Spinal cord (tissue), 10 donors: ENCODE measurements at places on chromosomes 7 and 10.

GRCh38 chr10:3787016-3787400 is 2.0 kb upstream of the KLF6 start:
- no peak for DNase-seq

DNA sequence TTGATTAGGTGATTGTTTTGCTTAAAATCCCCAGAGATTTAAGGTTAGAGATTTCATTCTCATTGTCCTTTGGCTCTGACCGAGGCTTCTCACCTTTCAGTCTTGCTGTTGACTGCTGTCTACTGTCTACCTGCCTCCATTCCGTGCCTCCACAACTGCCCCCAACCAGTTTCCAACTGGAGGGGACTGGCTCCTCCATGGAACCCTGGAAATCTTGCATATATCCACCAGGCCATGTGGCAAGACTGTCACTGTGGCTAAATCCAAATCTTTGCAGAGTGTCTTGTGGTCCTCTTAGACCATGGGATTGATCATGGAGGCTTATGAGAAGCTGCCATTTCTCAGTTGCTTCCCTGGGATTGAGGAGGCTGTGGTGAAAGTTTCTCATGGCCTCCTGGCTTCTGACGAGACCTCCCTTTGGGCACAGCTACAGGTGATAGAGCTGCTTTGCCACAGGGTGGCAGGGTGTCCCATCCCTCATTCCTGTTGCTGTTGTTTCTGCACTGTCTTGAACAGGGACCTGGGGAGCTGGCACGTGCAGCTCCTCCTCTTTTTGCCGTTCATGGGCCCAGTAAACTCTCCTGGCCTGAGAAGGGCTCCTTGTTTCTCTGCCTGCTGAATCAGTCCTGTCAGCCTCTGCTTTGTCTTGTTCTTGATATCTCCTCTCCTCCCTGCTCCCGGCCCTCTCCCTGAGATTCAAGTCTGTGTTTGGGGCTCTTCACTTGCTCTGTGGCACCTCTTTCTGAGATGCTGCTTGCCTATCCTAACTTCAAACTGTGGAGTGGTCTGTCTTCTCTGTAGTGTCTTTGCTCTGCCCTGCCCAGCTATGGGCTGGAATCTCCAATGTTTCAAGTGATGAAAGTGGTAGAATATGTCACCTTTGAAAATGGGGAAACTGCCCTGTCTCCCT is 63.6 kb upstream of the IGFBP3 start:
- no peak for DNase-seq

GRCh38 chr7:1597066-1597760 is 27.4 kb upstream of the PSMG3 start:
- no peak for DNase-seq

DNA sequence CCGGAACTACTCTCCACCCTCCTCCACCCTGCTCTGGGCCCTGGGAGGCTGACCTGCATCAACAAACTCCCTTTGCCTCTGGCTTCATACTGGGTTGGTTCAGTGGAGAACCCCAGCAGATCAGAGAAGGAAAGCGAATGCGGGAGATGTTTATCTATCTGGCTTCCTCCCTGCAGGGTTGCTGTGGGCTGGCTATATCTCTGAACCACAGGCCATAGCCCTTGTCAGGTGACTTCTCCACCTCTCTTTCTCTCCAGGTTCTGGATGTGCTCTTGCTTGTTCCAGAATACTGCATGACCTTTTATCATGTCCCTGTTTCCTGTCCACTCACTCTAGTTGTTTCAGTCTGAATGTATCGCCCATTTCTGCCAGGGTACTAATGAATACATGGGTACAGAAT is 51.7 kb upstream of the IFRD1 start:
- DNase-seq, result no peak

DNA sequence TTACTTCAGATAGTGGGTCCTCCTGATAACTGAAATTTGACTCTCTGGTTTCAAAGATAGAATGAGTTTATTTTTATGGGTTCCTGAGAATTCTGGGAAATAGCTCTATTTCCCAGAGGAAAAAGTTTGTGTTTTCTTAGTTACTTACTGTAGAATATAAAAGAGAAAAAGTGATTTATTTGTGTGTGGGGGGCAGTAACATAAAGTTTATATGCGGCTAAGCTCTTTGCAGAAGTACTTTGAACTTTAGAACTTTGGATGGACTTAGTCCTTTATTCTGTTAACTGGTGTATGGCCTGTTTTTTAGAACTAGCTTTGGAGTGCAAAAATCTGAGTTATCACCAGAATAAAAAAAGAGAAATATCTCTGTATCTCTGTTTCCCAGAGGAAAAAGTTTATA is 157.1 kb downstream of the BBS9 start:
- DNase-seq, result no peak

- no peak for DNase-seq
Observed at GRCh38 chr10:24879861-24880260, 72.5 kb downstream of the PRTFDC1 start.

GRCh38 chr10:129275886-129276285 is 191.2 kb upstream of the MGMT start:
- DNase-seq, result no peak

- DNase-seq, result no peak
Observed at GRCh38 chr7:91876391-91877133, 3.9 kb downstream of the MTERF1 start.

DNA sequence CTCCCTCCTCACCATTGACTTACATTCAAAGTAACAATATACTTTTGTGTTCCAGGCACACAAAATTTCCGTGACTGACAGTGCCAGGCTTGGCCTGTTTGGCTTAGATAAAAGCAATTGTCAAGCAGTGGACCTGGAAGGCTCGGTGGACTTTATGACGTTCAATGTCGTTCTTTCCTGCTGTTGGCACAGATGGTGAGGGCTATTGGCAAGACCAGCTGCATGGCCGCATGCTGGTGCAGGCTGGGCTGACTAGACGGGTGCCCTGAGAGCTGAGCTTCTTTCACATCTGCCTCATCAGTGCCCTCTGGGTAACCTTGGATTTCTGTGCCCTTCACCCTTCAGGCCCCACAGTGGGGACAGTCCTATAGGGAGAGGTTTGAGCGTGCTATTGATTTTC is 45.2 kb downstream of the WIPF3 start:
- no peak for DNase-seq

- DNase-seq, result peak; percentile 39
Observed at GRCh38 chr10:96017191-96017687, 26.1 kb upstream of the CCNJ start.

- no peak for DNase-seq
Observed at GRCh38 chr10:33553748-33554571, 219.5 kb upstream of the NRP1 start.

DNA sequence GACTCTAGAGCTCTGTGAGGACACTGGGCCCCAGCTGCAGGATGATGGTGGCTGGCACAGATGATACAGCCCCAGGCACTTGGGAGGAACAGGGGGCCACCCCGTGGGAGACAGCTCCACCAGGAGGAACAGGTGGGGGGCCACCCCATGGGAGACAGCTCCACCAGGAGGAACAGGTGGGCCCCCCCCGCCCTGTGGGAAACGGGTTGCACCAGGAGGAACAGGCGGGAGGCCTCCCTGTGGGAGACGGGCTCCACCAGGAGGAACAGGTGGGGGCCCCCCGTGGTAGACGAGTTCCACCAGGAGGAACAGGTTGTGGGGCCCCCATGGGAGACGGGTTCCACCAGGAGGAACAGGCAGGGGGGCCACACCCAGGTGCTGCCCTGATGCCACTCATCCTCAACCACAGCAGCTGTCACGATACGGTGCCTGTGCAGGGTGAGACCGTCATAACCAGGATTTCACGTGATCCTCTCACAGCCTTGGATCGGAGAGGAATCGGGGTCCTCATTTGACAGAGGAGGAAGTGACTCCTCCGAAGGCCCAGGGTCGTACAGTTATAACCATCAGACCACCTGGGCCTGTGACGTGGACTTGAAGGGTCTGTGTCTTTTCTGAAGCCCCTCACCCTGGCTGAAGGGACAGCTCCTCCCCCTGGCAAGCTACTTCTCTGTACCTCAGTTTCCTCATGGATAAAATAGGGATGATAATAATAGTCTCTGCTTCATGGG is 49.2 kb upstream of the NANOS1 start:
- no peak for DNase-seq

GRCh38 chr7:1555813-1556543 is at the start of gene TMEM184A:
Gene TMEM184A, minus strand, starts transcription at chr7:1556205. Its CDS starts 721 bp downstream, at chr7:1555484.
- DNase-seq, result no peak

- no peak for DNase-seq
Observed at GRCh38 chr10:21183025-21183424, 285.9 kb upstream of the NEBL start.

- no peak for DNase-seq
Observed at GRCh38 chr7:70592171-70592570, 539.8 kb upstream of the GALNT17 start.

- no peak for DNase-seq
Observed at GRCh38 chr7:83985821-83986220, 208.8 kb downstream of the SEMA3A start.

GRCh38 chr7:93159490-93159889 is 11.3 kb upstream of the SAMD9L start:
- no peak for DNase-seq

- no peak for DNase-seq
Observed at GRCh38 chr10:94036766-94037033, 43.0 kb downstream of the PLCE1 start.

DNA sequence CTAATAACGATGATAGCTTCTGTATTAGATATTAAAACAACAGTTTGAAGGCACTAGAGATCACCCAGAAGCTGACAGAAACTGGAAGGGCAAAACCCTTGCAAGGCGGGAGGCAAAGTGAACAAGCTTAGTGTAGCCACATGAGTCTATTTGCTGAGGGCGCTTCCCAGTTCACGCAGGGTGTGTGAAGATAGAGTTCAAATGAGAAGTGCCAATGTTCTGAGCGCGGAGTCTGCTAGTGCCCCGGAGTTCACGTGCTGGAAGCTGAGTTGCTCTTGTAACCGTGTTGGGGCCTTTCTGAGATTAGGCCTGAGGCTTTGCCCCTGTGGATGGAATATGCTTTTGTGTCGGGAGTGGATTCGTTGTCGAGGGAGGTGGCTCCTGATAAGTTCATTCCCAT is 16.6 kb upstream of the GTPBP4 start:
- no peak for DNase-seq

GRCh38 chr10:30662814-30663213 is 33.3 kb upstream of the LYZL2 start:
- no peak for DNase-seq

GRCh38 chr10:68327889-68328786 is 3.7 kb upstream of the HNRNPH3 start:
- peak; percentile 62 for DNase-seq

- DNase-seq, result peak; percentile 6
Observed at GRCh38 chr7:24025094-24025493, 258.9 kb upstream of the NPY start.

DNA sequence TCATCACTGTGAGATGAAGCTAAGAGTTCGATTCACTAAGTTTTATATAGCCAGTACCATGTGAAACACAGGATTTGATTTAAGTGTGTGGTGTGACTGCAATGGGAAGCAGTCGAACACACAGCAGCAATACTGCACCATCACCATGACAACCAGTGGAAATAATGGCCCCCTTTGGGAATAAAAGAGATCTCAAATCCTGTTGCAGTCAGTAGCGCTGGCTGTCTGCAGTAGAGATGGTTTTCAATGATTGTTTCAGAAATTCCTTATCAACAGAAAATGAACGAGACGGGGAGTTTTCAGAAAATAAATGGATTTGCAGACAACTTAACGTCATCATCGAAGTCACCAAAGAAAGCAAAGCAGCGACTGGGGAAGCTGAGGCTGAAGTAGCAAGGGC is 91.0 kb downstream of the PTPRE start:
- peak; percentile 83 for DNase-seq

- no peak for DNase-seq
Observed at GRCh38 chr10:18533896-18534295, 117.5 kb downstream of the NSUN6 start.

GRCh38 chr10:78756604-78757343 is 312.0 kb upstream of the ZMIZ1 start:
- DNase-seq, result no peak

- DNase-seq, result peak; percentile 6
Observed at GRCh38 chr7:122674502-122674901, 24.4 kb downstream of the RNF133 start.

GRCh38 chr7:141071855-141072547 is 1.9 kb upstream of the TMEM178B start:
- DNase-seq, result peak; percentile 11

- no peak for DNase-seq
Observed at GRCh38 chr7:111911166-111911961, 294.8 kb downstream of the DOCK4 start.

GRCh38 chr7:134875867-134876266 is 96.4 kb downstream of the CALD1 start:
- DNase-seq, result no peak

DNA sequence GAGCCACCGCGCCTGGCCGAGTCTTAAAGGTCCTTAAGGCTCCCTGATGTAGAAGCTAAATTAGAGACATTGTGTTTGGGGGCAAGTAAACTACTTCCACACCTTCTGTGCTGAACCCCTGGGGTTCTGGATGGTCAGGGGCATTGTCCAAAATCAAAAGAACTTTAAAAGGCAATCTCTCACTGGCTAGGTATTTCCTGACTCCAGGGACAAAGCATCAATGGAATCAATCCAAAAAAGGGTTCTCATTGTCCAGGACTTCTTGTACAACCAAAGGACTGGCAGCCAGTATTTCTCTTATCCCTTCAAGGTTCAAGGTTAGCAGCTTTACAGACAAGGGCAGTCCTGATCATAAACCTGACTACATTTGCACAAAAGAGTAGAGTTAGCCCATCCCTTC is 24.0 kb downstream of the SRPK2 start:
- no peak for DNase-seq

GRCh38 chr10:1542941-1543340 is 194.4 kb downstream of the ADARB2 start:
- DNase-seq, result no peak

- DNase-seq, result no peak
Observed at GRCh38 chr10:15163253-15163828, 5.2 kb downstream of the NMT2 start.

DNA sequence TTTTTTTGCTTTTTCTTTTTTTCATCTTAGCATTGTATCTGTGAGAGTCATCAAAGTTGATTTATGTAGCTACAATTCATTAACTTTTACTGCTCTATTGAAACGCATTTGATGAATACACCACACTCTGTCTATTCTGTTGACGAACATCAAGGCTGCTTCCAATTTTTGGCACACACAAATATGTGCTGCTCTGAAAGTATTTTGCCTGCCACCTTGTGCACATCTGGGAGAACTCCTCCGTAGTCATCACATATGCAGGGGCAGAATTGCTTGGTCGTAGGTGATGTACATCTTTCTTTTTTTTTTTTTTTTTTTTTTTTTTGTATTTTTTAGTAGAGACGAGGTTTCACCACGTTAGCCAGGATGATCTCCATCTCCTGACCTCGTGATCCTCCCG is 796.8 kb downstream of the KCNMA1 start:
- DNase-seq, result no peak

- peak; percentile 83 for DNase-seq
Observed at GRCh38 chr10:116287906-116288501, 15.0 kb upstream of the GFRA1 start.
